CD4-positive, CD25-positive, alpha-beta regulatory T cell (primary cell): ENCODE measurements at places on chromosomes 16 and 17. TPM values are rescaled to one million over a fixed set of nuclear protein-coding genes. Genes with fewer than 3 reads are reported as not detected.

DNA sequence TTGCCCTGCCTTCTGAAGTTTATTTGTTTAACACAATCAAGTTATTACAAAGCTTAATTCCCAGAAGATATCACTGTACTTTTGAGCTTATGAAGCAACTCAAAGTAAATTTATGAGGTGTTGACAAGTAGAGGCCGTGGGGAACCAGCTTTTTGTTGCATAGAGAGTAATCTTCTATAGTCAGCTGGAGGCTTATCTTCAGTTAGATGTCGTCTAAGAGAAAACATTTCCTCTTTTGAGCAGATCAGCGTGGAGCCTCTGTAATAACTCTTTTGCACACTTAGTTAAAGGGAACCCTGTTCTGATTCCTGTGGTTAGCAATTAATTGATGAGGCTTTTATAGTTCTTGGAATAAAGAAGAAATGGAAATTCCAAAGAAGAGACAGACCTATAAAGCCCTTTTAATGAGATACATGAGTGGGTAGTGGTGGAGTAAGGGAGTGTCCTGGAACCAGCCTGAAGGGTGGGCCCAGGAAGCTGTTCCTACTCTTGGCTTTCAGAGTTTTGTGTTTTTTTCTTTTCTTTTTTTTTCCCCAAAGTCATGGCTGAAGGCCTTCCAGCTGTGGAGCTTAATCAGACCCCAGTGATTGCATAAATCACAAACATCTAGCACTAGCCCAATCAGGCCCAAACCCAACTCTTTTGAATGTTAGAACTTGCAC lies 28.9 kb upstream of the MAP3K14 start:
- no peaks in the 10 kb centered on the region for H3K36me3 ChIP-seq
- no peak overlapping the region for H3K27ac ChIP-seq
- H3K27me3 ChIP-seq = no peaks in the 10 kb centered on the region
- no peak overlapping the region for H3K4me3 ChIP-seq
- no peaks in the 10 kb centered on the region for H3K4me1 ChIP-seq

DNA sequence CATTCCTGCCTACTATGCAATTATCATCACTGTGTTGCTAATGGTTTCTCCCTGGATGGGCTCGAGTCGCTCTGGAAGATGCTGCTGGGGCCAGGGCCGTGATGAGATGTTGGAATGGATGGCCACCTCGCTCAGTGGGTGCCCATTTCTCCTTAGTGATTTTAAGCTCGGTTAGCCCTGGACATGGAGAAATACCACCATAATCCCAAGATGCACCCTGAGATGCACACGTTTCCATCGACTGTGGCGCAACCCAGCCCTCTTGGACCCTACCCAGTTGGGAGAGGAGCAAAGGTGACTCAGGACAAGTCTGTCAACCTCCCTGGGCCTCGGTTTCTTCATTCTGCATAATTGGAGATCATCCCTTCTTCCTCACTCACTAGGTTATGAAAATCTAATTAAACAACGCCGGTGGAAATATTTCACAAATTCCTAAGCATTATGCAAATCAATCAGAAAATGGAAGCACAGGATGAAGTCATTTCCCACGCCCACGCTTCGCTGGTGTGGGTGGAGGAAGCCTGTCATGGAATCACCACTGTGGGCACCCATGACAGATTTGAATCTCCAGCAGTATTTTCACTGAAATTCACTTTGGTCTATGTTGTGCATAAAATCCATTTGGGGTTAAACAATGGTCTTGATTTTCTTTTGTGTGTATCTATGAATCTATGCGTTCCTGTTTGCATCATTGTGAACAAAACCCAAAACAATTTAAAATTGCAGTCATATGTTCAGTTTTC lies 195.2 kb downstream of the AXIN2 start:
- no peak overlapping the region for H3K4me3 ChIP-seq
- H3K27me3 ChIP-seq = no peaks in the 10 kb centered on the region
- no peaks in the 10 kb centered on the region for H3K36me3 ChIP-seq
- no peak overlapping the region for H3K27ac ChIP-seq
- no peaks in the 10 kb centered on the region for H3K4me1 ChIP-seq

Gene CMTM2
- polyA plus RNA-seq = not detected

Gene SPN
- 103 TPM for polyA plus RNA-seq

Gene SDK2
- 0.02 TPM for polyA plus RNA-seq

Gene KRT36
- not detected for polyA plus RNA-seq

DNA sequence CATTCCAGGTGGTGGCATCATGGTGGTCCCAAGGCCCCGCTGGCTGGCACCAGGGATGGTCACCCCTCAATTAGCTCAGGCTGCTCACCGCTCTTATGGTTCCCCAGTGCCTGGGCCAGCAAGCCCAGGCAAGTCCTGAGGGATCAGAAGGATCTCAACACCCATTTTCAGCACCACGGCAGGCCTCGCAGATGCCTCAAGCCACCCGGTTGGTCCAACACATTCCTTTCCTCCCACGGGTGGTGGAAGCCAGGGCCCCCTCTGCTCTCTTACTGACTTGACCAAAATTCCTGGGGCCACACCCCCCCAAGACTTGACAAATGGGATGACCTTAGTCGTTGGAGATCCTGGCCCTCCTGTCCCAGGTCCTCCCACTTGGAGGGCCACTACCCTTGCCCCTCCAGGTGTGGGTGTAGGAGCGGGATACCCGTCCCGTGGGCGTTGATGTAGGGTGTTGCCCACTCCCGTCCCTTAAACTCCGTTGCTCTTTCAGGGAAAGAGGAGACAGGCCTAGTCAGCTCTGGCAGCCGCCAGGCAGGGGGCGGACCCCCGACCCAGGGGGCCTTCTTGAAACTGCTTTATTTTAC lies 5.9 kb downstream of the ZNF205 start:
- H3K4me3 ChIP-seq = no peak overlapping the region
- H3K36me3 ChIP-seq = no peaks in the 10 kb centered on the region
- no peak for DNase-seq
- H3K27me3 ChIP-seq = no peaks in the 10 kb centered on the region
- peaks cover 1% of the 10 kb centered on the region for H3K4me1 ChIP-seq

- no peak overlapping the region for H3K27ac ChIP-seq
- H3K4me1 ChIP-seq = no peaks in the 10 kb centered on the region
- H3K27me3 ChIP-seq = no peaks in the 10 kb centered on the region
- DNase-seq = no peak
- H3K4me3 ChIP-seq = no peak overlapping the region
Measured at GRCh38 chr17:67116045-67116575, 71.8 kb downstream of the CACNG1 start.

- H3K4me3 ChIP-seq = no peak overlapping the region
- no peaks in the 10 kb centered on the region for H3K4me1 ChIP-seq
- H3K27me3 ChIP-seq = no peaks in the 10 kb centered on the region
- no peak for DNase-seq
- no peak overlapping the region for H3K27ac ChIP-seq
Measured at GRCh38 chr17:81044764-81045589, 10.0 kb downstream of the BAIAP2 start.

Gene MED13
- polyA plus RNA-seq = 6.2 TPM

Gene CCL17
- not detected for polyA plus RNA-seq

GRCh38 chr16:55033225-55034156 lies 102.8 kb downstream of the IRX5 start:
- no peaks in the 10 kb centered on the region for H3K4me1 ChIP-seq
- H3K4me3 ChIP-seq = no peak overlapping the region
- H3K27me3 ChIP-seq = no peaks in the 10 kb centered on the region
- no peaks in the 10 kb centered on the region for H3K36me3 ChIP-seq
- no peak for DNase-seq
- no peak overlapping the region for H3K27ac ChIP-seq

GRCh38 chr16:3152027-3152276 lies 17.1 kb downstream of the ZNF213 start:
- peak overlapping the region; percentile 23 for H3K27ac ChIP-seq
- peak overlapping the region; percentile 29 for H3K4me3 ChIP-seq
- peak; percentile 44 for DNase-seq
- H3K27me3 ChIP-seq = peaks cover 4% of the 10 kb centered on the region

DNA sequence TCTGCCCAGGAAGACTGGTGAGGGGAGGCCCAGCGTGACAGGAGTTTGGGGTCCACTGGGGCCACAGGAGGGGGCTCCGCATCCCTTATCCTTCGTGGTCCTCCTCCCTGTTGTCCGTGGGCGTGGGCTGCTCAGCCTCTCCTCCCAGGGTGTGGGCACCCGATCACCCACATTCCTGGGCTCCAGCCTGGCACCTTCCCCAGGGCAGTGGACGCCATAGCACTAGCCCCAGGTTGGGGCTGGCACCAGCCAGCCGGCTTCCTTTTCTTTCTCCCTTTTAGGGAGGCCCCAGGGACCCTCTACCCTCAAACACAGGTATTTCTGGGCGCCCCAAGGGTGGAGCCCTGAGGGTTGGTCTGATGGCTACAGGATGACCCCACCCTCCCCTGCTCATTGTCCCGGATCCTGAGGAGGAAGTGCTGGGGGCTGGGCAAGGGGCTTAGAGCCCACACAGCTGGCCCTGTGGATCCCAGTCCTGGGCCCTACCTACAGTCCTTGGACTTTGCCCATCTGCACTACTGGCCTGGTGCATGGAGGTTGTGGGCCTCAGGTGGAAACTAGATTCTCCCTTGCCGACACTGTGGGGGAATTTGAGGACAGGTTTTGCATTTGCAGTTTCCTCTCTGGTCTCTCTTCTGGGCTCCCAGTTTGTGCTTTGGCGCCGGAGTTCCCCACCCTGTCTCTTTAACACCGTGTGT lies 1.1 kb downstream of the KIF1C start:
- peaks cover 9% of the 10 kb centered on the region for H3K36me3 ChIP-seq
- DNase-seq = no peak
- H3K4me3 ChIP-seq = peak overlapping the region; percentile 51
- peaks cover 25% of the 10 kb centered on the region for H3K4me1 ChIP-seq
- H3K27ac ChIP-seq = peak overlapping the region; percentile 63

GRCh38 chr16:1494129-1494640 lies 1.0 kb downstream of the TELO2 start:
- peaks cover 20% of the 10 kb centered on the region for H3K4me1 ChIP-seq
- no peak overlapping the region for H3K4me3 ChIP-seq
- H3K36me3 ChIP-seq = no peaks in the 10 kb centered on the region
- no peak for DNase-seq

Gene SLC16A11
- not detected for polyA plus RNA-seq

DNA sequence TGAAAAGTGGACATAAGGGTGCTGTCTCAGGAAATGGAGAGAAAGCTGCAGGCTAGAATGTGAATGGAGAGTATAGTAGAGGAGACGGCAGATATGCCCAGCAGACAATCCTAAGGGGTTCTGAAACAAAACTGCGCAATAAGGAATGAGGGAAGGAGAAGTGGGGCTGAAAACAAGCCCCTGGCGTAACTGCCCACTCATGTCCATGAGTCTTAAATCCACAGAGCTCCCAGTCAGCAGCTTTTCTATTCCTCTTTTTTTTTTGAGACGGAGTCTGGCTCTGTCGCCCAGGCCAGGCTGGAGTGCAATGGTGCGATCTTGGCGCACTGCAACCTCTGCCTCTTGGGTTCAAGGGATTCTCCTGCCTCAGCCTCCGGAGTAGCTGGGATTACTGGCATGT lies 5.9 kb downstream of the STRADA start:
- H3K4me3 ChIP-seq = no peak overlapping the region
- no peak for DNase-seq
- H3K27me3 ChIP-seq = no peaks in the 10 kb centered on the region
- peaks cover 7% of the 10 kb centered on the region for H3K4me1 ChIP-seq

Gene EFCAB13
- polyA plus RNA-seq = 8.3 TPM

GRCh38 chr17:21353326-21354010 lies 22.7 kb upstream of the KCNJ12 start:
- no peak overlapping the region for H3K27ac ChIP-seq
- H3K27me3 ChIP-seq = no peaks in the 10 kb centered on the region
- no peaks in the 10 kb centered on the region for H3K4me1 ChIP-seq
- no peak overlapping the region for H3K4me3 ChIP-seq

- H3K27ac ChIP-seq = peak overlapping the region; percentile 63
- peak overlapping the region; percentile 64 for H3K4me3 ChIP-seq
- no peaks in the 10 kb centered on the region for H3K36me3 ChIP-seq
- H3K27me3 ChIP-seq = no peaks in the 10 kb centered on the region
- DNase-seq = peak; percentile 82
Measured at GRCh38 chr17:50871364-50871763, 5.2 kb upstream of the TOB1 start.

Gene CACNG3
- not detected for polyA plus RNA-seq

GRCh38 chr17:41925991-41926590 lies 4.3 kb upstream of the ODAD4 start:
- DNase-seq = peak; percentile 24
- no peak overlapping the region for H3K4me3 ChIP-seq
- H3K4me1 ChIP-seq = peaks cover 21% of the 10 kb centered on the region
- H3K27ac ChIP-seq = no peak overlapping the region

- no peaks in the 10 kb centered on the region for H3K36me3 ChIP-seq
- no peaks in the 10 kb centered on the region for H3K27me3 ChIP-seq
- H3K4me3 ChIP-seq = no peak overlapping the region
- no peak for DNase-seq
- no peaks in the 10 kb centered on the region for H3K4me1 ChIP-seq
- H3K27ac ChIP-seq = no peak overlapping the region
Measured at GRCh38 chr16:9364721-9365369, 273.4 kb downstream of the HAPSTR1 start.

Gene UBFD1
- 17.5 TPM for polyA plus RNA-seq

- H3K36me3 ChIP-seq = no peaks in the 10 kb centered on the region
- no peak overlapping the region for H3K27ac ChIP-seq
- H3K4me1 ChIP-seq = no peaks in the 10 kb centered on the region
- H3K27me3 ChIP-seq = peaks cover 3% of the 10 kb centered on the region
- no peak for DNase-seq
Measured at GRCh38 chr17:48954300-48954755, 9.7 kb upstream of the SNF8 start.

GRCh38 chr16:57091200-57091974 lies 996 bp upstream of the CPNE2 start:
- H3K36me3 ChIP-seq = no peaks in the 10 kb centered on the region
- peaks cover 9% of the 10 kb centered on the region for H3K27me3 ChIP-seq
- no peak overlapping the region for H3K27ac ChIP-seq
- peaks cover 12% of the 10 kb centered on the region for H3K4me1 ChIP-seq
- H3K4me3 ChIP-seq = no peak overlapping the region
- DNase-seq = no peak

Gene ARL5C
- polyA plus RNA-seq = not detected

DNA sequence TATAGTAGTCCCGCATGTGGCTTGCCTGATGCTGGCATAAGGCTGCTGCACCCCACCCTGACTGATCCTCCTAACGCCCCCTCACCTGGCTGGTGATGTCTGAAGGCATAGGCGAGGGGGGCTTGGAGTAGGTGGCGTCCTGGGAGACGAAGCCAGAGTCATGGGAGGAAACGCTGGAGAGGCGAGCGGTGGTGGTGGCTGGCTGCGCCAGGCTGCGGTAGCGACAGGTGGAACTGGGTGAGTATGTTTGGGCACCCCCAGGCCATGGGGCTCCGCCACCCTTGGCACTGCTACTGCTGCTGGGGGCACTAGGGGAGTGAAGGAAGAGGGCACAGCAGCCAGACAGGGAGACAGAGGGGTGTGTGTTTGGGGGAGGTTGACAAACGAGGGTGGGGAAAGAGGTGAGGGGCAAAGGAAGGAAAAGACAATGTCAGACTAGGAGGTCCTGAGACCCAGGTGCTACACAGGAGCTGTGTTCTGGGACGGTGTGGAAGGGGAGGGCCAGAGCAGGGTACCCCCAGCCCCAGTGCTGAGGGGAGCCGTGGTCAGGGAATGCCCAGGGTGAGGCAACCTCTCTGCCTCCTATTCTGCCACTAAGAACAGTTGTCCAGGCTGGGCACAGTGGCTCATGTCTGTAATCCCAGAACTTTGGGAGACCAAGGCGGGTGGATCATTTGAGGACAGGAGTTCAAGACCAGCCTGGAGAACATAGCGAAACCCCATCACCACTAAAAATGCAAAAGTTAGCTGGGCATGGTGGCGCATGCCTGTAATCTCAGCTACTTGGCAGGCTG lies 11.4 kb downstream of the MTSS2 start:
- DNase-seq = no peak
- H3K27me3 ChIP-seq = no peaks in the 10 kb centered on the region
- H3K4me3 ChIP-seq = no peak overlapping the region
- H3K36me3 ChIP-seq = no peaks in the 10 kb centered on the region

Gene DOC2A
- not detected for polyA plus RNA-seq

Gene SETD1A
- 0.33 TPM for polyA plus RNA-seq

Gene HBA1
- polyA plus RNA-seq = not detected

Gene KDM8
- 8.8 TPM for polyA plus RNA-seq
